NCI-H1930 (cell line): ENCODE measurements at places on chromosomes 6 and 20.

- no peak for DNase-seq
These were observed 42.0 kb downstream of the ADTRP start for GRCh38 chr6:11736601-11737000.

- no peak for DNase-seq
These were observed 214.8 kb downstream of the ADGB start for GRCh38 chr6:146813554-146813953.

- DNase-seq, result no peak
These were observed 32.5 kb upstream of the KCNK5 start for GRCh38 chr6:39261751-39262150.

DNA sequence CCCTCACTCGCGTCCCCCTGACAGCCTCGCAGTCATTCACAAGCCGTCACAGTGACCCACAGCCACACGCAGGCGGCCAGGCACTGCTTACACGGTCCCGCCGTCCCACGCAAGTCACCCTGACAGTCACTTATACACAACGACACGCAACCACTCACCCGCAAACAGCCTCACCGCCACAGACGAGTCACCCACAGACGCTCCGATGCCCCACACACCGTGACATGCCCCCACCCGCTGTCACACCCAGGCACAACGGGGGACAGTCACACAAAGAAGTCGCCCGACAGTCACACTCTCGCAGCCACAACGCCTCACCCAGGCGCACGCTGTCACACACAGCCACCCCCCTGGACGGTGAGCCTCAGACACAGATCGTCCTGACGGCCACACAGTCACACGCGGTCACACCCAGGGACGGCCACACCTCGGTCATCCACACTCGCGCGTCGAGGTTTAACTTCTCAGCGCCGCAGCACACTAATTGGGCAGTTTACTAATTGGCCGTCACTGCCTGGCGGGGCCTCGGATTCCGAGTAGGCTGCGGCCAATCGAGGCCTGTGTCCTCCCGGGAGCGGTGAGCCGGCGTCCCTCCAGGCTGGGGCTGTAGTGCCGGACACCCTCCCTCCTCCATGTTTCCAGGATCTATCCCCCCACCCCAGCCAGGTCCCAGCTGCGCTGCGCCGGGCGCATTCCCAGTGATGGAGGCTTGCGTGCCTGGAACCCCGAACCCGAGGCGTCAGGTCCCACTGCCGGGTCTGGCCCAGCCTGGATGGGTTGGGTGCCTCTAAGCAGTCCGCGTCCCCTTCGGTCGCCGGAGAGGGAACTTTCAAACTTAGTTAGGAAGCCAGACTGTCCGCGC is 790 bp downstream of the TOX2 start:
- DNase-seq, result no peak

DNA sequence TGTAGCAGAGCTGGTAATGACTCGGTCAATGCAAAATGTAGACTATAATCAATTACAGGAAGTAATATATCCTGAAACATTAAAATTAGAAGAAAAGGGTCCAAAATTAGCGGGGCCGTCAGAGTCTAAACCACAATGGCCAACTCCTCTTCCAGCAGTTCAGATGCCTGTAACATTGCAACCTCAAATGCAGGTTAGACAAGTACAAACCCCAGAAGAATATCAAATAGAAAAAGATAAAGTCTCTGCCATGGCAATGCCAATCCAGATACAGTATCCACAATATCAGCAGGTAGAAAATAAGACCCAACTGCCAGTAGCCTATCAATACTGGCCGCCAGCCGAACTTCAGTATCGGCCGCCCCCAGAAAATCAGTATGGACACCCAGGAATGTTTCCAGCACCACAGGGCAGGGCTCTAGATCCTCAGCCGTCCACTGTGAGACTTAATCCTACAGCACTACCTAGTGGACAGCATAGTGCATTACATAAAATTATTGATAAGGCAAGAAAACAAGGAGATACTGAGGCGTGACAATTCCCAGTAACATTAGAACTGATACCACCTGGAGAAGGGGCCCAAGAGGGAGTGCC is 158.4 kb downstream of the GPX5 start:
- peak; percentile 46 for DNase-seq

DNA sequence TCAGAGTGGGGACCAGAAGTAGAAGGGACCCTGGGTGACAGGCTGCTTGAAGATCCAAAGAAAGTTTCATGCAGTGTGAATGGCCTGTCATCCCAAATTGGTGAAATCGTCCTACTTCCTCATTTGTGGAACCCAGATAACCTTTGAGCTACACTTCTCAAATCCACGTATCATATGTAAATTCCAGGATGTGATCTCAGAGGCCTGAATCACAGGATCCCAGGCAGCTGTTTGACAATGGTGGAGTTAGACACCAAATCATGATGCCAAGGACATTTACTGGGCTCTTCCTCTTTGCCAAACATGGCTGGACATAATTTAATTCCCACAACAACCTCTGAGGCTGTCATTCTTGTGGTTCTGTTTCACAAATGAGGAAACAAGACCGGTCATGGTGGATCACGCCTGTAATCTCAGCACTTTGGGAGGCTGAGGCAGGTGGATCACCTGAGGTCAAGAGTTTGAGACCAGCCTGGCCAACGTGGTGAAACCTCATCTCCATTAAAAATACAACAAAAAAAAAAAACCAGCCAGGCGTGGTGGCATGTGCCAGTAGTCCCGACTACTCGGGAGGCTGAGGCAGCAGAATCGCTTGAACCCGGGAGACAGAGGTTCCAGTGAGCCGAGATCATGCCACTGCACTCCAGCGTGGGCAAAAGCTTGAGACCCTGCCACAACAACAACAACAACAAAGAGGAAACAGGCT is 39.9 kb upstream of the TTPAL start:
- DNase-seq, result no peak

DNA sequence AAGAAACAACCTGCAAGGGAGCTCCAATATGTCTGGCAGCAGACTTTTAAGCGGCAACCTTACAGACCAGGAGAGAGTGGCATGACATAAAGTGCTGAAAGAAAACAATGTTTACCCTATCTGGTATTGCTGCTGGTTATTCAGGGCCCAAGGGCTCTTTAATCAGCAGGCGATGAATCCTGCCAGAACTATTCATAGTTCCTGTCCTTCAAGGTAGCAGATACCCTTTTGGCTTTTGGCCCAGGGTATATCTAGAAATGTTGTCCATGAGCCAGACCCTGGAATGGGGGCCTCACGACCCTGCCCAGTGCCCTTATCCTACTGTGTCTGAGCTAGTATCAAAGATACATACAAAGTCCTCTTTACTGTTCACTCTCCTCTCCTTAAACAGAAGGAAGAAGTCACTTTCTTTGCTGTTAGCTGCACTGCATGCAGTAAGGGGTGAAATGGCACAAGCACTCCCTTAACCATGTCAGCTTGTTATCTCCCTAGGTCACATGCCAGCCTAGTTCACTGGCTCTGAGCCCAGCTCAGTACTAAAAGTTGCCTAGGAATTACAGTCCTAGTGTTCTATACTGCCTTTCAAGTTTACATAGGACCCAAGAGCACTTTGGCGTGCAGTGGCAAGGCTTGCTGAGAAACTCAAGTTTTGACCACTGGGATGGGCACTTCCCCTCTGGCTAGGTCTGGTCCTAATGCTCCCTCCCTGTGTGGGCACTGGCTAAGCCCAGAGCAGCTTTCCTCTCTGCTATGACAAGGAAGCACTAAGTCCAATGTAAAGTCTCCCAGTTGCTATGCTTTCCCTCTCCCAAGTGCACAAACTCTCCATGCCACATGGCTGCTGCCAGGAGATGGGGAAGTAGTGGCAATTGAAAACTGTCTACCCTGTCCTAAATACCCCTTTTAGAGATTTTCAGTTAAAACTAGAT is 122.0 kb downstream of the HTR1B start:
- DNase-seq, result no peak

- DNase-seq, result no peak
These were observed 32.2 kb upstream of the VGLL2 start for GRCh38 chr6:117233145-117233544.
